ENCODE measurements at places on chromosomes 5 and 9.

DNA sequence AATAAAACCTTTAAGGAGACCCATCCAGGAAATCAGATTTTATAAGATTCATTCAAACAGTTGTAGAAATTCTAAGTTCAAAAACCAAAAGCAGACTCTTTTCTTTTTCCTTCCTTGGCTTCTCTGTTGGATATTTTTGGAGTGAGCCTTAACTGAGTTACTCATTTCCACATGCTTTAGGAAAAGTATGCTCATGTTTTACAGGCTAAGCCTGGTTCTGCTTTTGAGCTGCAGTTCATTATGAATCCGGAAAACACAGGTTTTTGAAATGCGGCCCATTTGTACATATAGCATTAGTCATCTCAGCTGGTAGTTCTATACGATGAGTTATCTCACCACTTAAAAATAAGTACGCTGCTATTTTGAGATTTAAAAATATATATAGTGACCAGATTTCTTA, 156.6 kb upstream of the DMRT1 start:
- no peak for DNase-seq

GRCh38 chr5:80559244-80559643, 10.8 kb downstream of the ANKRD34B start:
- DNase-seq: no peak

DNA sequence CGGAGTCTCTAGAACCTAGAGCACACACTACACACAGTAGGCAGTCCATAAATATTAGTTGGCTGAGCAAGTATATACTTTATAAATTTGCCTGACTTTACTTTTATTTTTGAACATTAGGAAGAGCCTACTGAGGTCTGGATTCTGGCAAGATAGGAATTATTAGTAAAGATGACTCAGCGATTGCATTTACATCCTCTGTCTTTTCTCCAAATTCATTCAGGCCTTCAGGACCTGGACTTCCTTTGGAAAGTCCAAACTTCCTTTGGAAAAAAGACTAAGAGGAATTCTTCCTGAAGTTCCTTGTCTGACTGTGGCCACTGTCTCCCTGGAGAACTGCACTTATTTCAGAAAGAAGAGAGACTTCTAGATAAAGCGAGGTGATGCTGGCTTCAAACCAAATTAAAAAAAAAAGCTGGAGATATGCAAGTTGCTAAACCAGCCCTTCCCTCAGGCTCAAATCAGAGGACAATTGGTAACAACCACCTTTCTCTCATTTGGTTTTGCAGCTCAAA, 251.3 kb downstream of the GAS1 start:
- no peak for DNase-seq

DNA sequence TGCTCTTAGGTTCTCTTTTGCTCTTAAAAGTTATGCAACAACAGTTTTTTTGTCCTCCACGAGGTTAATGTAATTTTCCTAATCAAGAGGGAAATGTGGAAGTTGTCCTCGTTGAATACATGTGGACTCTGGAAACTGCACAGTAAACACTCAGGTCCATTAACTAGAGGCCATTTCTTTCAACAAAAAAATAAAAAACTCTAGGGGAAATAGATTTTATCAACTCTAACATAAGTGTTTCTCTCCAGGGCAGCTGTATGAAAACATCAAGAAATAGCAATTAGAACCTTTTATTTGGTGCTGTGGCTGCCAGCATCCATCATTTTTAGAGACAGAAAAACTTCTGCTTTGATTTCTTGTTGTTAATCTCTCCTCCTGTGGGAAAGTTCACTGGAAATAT, 288.6 kb downstream of the ICE1 start:
- no peak for DNase-seq

DNA sequence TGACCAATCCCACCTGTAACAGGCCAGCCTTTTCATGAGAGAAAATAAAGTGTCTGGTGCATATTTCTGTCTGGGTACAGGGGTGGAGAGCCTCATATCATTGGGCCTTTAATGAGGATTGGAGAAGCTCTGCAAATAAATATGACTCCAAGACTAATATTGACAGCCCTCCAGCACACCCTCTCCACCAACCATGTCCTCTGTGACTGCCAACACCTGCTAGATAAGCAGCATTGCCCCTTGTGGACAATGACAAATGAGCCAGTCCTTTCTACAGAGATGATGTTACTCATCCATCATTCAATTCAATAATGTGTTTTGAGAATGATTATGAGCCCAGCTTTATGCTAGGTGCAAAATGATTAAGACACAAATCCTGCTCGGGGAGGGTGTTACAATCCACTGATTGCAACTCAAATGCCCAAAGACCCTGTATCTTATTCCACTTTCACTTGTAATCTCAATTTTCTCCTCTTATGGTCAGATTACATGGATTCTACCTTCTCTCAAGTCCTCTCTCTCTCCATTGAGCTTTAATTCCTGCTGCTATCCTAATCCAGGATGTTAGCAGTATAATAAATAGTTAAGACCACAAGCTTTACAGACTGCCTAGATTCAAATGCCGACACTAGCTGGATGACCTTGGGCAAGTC, 2.1 kb upstream of the GFRA3 start:
- DNase-seq: no peak

DNA sequence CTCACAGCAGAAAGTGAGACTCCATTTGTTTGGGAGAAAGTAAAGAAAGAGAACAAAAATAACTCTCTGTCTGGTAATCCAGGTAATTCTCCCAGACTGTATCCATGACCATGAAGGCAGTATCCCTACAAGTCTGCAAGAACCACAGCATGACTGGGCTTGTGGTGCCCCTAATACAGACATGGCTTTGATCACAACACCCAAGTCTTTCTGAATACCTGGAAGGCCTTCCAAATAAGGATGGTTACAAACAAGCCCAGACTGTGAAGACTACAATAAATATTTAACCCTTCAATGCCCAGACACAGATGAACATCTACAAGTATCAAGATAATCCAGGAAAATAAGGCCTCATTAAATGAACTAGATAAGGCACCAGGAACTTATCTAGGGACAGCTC, 481.1 kb upstream of the RORB start:
- DNase-seq: no peak

DNA sequence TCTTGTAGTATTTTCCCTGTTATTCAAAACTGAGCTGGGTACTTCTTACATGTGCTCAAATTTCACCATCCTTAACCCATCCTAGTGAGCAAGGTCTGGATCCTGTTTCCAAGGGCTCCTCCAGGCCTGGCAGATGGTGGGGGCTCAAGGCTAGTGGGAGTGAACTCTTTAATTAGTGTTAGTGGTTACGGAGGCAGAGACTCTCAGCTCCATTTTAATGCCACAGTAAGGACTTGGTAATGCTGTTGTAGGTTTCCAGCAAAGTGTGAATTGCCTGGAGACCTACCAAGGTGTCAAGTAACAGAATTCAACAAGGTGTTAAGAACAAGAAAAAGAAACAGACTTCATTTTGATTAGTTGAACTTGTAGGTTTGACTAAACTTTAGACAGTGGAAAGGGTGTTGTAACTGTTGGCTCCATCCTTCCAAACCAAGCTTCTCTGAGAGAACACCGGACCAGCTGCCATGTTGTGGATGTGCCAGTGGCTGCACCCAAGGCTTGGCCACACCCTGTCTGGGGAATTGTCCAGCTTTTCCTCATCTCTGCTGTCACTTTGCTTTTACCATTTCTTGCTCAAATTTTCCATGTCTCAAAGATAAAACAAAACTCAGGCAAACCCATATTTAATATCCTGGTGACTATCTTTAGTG, 98.7 kb downstream of the ADCY2 start:
- DNase-seq: no peak

GRCh38 chr5:5069851-5070250, 70.3 kb upstream of the ADAMTS16 start:
- DNase-seq: no peak

- no peak for DNase-seq
Observed at GRCh38 chr5:112772124-112772523, 34.4 kb downstream of the APC start.

DNA sequence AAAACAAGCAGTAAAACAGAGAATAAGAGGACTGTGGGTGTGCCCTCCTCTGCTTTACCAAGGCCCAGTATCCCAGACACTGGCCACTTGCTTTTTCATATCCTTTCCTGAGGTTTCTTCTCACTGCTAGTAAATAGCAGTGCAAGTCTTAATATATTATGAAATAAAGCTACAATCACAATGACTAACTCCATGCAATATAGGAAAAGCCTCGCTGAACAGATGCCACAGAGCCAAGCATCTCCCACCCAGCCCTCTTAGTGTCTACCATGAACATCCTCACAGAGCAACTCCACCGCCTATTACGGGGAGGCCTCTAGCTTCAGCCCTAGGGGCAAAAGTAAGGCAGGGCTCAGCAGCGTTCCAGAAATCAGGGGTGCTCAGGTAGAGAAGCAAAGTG, 130.7 kb upstream of the LHFPL2 start:
- DNase-seq: no peak

DNA sequence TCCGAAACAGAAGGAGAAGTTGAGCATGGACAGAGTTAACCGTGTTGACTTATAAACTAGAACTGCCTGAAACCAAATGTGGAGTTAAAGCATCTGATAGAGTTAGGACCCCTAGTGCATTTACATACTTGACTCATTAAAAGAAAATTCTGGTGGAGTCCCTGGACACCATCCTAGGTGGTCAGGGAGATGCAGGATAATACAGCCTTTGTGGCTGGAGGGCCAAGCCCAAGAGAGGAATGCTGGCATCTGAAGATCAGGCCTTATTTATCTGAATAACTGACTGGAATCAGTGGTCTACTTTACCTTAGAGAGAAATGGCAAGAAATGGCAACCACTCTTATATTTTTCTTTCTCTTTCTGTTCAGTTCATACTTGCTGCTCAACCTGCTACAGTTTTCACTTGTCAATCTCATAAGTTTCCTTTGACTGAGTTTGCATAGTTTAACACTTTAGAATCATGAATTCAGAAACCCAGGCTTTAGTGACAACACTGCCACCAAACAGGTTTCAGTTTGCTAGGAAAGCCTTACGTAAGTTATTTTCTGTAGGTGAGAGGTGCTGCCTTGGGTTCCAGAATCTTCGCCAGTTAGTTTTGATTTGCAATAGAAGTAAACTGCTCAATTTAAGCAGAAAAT, 10.2 kb downstream of the CMYA5 start:
- no peak for DNase-seq

- DNase-seq: no peak
Observed at GRCh38 chr9:88978034-88978433, 13.2 kb upstream of the S1PR3 start.

DNA sequence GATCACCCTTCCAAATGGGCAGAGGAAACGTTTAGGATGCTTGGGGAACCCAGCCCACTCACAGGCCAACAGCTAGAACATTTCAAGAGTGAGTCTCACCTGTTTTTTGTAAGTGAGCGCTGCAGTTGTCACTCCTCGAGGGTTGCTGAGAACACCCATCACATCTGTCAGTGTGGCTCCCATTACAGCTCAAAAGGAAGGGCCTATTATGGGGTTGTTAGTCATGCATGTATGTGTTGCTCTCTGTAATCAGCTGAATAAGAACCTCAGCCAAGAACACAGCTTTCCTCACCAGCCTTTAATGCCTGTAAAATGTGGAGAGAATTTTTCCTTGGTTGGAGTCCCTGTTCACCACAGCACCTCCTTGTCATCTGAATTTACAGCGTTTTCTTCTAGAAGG, 196.3 kb upstream of the KLF4 start:
- DNase-seq: no peak

GRCh38 chr9:26775391-26775790, 117.2 kb downstream of the CAAP1 start:
- DNase-seq: no peak

DNA sequence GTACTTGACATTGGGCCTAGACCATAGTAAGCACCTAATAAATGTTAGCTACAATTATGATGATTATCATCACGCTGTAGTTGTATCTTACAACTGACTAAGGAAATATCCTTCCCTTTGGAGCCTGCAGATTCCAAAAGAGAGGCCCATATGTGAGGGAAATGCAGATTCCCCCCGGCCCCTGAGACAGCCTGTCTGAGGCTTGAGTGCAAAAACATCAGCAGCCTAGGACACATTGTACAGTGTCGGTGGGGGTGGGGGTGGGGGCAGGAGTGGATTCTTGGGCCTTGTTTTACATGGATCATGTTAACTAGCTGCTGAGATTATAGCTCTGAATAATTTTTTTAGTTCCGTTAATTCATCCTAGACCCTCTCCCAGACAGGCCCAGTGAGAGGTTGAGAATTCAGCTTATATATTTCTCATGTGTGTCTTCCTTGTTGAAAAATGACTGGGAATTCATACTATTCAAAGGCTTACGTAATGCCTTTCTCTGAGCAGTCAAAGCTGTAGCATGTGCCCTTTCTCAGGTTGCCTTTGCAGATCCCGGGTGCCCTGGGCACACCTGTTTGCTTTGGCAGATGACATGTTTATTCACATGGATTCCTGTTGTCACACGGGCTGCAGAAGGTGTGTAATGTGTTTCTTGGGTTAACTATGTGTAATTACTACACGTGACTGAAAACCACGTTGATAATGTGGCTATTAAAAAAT, 262.8 kb downstream of the NR3C1 start:
- DNase-seq: no peak

DNA sequence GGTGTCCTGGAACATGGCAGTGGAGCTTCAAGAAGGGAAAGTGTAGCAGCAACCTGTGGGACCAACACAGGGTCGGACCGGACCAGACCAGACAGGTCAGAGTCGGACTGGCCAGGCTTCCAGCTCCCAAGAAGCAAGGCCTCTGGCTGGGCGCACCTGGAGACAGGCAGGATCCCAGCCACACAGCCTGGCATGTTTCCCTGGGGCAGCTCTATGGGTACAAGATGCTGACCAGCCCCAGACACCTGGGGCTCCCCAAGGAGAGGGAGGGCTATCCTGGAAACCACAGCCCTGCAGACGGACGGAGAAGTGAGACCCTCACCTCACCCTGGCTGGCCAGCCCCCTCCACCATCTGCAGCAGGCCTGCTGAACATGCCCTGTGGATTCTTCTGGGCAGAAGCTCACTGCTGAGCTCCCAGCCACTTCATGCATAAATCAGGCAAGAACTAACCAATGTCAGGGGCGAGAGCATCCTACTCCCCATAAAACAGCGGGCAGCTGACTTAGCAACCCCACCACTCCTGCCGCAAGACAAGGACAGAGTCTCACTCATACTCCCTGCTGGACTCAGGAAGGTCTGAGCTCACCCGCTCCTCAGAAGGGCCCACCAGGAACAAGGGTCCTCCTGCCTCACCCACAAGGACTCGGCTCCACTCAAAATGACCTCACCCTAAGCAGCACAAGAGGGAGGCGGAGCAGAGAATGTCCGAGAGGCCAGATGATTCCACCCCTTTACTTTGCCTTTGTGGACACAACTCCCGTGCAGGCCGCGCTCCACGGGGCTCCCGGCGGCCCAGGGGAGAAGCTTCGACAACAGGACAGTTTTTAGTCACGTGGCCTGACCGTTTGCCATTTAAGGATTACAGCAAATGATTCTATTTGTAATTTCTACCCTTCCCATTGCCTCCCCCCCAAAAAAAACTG, 2.9 kb upstream of the DPH7 start:
- DNase-seq: no peak

DNA sequence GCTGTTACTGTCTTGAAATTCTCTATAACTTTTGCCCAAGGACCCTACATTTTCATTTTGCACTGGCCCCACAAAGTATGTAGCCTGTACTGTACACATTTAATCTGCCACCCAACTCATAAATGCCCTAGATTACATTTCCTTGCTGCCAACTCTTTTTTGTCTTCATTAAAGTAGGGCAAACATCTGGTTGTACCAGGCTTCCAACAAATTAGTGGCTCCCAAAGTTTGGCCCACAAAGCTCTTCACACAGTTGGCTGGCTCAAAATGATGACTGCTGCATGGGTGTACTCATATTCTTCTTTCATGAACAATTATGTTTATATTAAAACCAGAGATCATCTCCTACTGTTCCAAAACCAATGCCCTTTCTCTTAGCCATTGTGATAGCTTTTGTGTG, 45.3 kb downstream of the GNA14 start:
- no peak for DNase-seq

All from activated CD4-positive, alpha-beta T cell treated with anti-CD3 and anti-CD28 coated beads for 24 hours (primary cell).